H9 (cell line): ENCODE measurements at places on chromosomes 12 and 14.

DNA sequence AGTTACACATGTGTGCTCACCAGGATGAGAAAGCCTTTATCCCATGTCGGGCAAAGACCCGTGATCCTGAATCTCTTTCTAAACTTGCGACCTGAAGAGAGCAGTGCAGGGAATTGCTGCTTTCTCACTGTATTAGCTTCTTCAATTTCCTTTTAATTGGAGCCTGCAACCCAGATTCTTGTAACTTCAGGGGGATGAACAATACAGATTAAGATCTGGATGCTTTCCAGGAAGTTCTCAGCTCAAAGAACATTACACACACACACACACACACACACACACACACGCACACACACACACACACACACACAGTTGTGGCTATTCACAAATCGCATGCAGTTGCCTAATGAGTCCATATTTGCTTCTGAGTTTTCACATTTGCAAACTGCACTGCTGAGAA, 268.3 kb downstream of the NPAS3 start:
- no peak for DNase-seq

DNA sequence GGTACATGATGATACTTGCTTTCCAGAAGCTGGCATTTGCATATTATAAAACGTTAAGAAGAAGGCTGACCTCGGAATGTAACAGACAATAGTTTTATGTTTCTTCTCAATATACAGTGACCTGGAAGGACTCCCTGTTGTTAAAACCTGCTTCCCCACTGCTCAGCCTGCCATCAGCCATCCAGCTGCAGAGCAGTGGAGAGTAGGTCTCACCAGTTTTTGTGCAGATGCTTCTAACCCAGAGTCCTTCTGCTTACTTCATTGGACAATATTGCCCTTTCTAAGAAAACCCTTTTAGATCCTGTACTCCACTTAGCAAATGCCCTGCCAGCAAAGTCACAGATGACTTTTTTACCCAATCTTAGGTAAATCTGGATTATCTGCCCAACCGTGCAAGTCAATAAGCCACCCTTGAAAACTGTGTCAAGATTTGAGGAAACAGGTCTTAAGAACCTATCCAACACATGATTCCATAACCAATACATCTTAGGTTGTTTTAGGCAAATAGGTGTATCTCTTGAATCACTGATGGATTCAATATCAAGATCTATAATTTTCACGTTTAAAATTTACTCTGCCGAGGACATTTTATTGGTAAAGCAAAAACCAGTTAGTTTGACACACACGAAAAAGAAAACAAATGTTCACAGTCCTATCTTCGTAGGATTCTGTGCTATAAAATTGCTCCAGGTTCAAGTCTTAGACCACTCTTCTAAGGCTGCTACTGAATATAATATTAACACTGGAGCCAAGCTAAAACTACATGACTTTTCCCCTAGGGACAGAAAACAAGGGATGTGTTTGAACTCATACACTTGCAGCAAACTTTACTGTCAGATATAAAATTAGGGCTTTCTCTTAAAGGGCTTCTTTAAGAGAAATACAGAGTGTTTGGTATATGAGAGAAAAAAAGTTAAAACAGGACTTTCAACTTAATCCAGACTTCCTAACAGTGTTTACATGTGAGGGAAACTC, 5.7 kb downstream of the PHLDA1 start:
- no peak for DNase-seq

GRCh38 chr14:92590176-92590575, 76.6 kb downstream of the RIN3 start:
- DNase-seq: no peak

DNA sequence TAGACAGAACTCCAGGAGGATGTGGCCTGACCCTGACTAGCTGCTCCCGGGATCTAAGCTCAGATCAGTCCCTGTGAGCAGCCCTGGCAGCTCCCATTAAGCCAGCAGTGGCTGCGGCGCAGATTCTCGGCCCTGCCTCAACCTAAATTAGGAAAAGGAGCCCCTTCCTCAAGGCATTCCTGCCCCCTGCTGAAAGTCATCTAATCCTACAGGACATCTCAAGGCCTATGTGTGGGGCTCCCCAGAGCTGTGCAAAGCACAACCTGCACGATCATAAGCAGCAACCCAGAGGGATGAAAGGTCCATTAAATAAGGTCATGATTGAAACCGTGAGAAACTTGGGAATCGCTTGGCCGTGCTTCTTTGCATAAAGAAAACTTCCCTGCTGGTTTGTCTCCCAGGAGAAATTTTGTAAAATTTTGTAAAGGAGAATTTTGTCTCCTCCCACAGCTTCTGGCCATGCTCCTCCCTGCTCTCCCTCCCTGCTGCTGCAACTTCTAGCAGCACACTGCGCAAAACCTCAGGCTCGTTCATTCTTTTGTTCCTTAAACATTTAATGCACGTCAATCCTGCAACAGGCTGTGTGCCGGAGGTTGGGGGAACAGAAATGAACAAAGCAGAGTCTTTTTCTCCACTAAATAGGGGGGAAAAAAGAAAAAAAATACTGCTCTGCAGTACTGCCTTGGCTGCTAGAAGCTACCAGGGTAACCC, 96.6 kb upstream of the SLC35F4 start:
- DNase-seq: peak; percentile 85

GRCh38 chr12:80700327-80700726, 7.1 kb upstream of the MYF6 start:
- DNase-seq: no peak

DNA sequence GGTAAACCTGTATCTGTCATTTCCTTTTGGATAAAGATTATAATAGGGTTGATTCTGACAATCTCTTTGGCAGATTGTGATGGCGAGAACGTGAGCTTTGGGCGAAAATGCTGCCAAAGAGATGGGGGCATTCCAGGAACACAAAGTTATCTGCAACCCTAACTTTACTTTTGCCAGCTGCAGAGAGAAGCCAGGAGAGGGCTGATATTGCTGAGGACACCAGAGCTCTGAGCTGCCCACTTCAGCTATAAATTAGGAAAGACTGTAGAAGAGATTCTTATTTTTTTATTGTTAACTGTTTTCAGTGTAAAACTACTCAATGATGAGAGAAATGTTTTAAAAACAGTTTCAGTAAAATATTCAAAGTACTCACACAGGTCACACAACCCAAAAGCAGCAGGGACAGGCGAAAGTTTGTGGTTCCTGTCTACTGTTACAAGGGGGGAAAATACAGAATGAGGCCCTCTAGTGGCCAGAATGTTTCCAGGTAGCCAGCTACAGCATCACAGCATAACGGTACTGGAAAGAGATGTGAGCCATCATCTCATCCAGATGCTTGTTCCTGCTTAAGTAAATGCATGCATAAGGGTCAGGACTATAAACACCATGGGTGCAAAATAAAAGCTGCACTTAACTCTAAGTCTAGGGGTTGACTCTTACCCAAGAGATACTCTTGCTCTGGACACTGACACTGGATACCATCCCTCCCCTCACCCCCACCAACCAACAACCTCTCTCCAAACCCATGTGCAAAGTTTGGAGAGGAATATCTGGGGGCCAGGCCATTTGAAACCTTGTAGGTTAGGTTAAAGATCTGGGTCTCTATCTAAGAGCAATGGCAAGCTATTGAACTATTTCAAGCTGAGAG, 498.4 kb downstream of the RMST start:
- peak; percentile 63 for DNase-seq

DNA sequence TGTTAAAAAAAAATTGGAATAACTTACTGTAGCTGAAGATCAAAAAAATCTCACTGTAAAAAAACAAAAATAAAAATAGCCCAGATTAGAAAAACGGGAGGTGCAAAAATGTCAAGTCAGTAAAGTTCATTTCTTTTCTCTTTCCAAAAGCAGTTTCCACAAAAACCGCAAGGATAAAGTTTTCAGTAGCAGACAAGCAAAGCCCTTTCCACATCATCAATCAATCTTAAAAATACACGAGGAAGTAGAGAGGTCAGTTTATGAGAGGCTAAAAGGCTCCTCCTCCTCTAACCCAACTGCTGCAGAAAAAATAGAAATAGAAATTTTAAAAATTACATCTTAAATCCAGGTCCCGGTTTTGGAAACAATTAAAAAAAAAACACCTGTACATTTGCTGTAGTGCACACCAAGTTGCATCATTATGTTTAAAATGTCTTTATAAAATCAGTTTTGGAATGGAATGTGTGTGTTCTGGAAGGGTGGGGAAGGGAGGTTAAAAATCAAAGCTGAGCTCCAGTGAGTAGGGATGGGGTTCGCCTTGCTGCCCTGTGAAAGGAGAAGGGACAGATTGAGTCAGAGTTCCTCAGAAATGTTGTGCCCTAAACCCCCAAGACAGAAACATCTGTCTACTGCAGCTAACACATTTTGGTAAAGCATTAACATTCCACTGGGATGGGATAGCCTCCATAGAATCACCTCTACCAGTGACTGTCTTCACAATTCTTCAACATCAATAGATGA, 5.8 kb downstream of the HNRNPC start:
- DNase-seq: no peak

- DNase-seq: no peak
These were observed 8.7 kb downstream of the TMEM253 start for GRCh38 chr14:21109377-21110138.

- DNase-seq: peak; percentile 90
These were observed 248.1 kb downstream of the DPY19L2 start for GRCh38 chr12:63420206-63420644.

DNA sequence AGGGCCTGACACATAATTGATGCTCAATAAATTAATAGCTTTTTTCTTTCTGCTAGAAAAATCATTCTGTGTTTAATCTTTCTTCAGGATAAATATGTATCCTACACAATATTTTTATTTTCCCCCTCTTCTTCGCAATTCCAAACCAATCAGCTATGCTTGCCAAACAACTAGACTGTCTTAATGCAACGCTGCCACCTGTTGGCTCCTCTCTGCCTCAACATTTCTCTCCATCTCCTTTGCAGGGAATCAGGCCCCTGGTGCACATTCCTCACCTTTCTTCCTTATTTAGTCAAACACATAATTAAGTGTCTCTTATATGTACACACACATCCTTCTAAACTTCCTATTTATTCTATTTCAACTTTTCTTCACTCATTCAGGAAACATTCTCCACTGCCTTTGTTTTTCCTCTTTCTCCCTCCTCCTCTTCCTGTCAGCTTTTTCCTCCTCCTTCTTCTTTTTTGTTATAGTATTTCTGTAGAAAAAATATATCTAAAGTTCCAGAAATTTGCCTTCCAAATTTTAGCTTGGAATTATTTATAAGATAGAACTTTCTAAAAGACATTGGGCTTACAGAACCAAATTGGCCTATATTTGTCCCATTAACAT, 406.0 kb downstream of the PRKD1 start:
- peak; percentile 46 for DNase-seq
